ENCODE measurements at places on chromosomes 5 and 9. TPM values are rescaled to one million over a fixed set of nuclear protein-coding genes. Genes with fewer than 3 reads are reported as not detected.

- DNase-seq, result no peak
Observed at GRCh38 chr9:134214766-134215419, 50.5 kb upstream of the RNU6ATAC start.

OBP2B gene
- total RNA-seq, result not detected

GFPT2 gene
- 15.7 TPM for total RNA-seq

DNA sequence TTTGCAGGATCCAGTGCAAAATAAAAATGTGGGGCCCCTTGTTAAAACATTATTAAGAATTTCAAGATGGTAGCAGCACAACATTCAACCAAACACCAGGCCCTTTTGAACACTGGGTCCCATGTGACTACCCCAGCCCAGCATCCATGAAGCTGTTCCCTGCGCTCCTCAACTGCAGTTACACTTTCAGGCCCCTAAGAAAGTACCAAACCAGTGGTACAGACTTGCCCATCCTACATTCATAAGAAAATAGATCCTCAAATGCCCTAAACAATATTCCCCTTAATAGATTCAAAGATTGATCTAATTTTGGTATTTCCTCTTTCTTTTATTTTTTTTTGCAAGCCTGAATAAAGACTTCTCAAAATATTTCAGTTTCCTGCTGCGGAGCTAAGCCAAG, 201.7 kb downstream of the EFNA5 start:
- no peak for DNase-seq

GRCh38 chr5:84438456-84438855, 53.8 kb upstream of the EDIL3 start:
- no peak for DNase-seq

DNA sequence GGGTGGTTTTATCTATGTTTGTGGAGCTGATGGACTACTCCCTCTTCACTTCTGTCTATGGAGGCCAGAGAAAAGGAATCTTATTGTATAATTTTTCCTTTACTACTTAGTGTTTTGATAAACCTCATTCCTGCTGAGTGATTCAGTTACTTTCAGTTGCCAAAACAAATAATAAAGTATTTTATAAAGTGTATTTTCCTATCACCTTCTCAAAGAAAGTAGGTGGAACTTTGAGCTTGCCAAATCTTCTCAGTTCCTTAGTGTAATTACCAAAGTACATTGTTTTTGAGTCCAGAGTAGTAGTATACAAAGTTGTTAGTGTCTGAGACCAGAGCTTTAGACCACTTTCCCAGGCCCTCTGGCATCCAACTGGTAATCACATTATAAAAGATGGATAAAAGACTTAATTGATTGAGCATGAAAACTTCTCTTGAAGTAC, 13.5 kb downstream of the RABGAP1 start:
- DNase-seq, result peak; percentile 44

GRCh38 chr9:1005043-1005667, 28.7 kb downstream of the DMRT3 start:
- peak; percentile 77 for DNase-seq

DNA sequence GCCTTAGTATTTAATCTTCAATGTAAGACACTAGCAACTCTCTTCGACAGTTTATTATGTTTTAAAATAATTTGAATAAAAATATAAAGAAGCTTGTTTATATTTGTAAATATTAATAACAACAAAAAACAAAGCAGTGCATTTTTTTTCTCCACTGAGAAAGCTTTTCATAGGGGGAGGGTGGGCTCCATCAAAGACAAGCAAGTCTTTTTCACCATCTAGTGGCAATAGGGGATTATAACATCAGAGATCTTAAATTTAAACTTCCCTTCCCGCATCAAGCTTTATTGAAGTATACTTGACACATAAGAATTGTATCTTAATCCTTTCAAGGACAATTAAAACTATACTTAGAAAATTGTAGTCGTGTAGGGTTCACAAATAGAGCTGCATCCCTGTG, 9.3 kb upstream of the OR13F1 start:
- peak; percentile 6 for DNase-seq

DNA sequence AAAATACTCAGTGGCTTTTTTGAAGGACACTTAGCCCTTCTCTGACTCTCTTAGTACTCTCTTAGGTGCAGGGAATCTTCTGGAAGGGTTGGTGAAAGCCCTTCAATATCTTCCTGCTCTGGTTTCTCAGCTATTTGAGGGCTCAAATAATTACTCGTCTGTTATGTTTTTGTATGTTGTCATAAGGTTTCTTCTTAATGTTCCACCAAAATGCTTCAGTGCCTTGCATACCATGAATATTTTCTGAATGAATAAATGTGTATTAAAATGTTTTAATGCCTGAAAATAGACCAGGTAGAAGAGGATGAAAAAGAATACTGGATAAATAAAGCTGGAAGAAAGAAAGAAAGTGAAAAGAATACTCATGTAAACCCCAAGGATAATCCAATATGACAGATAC, 124.3 kb downstream of the STK32A start:
- no peak for DNase-seq

- no peak for DNase-seq
Observed at GRCh38 chr5:26893078-26893477, 145.3 kb downstream of the CDH9 start.

- DNase-seq, result no peak
Observed at GRCh38 chr5:65837139-65837538, 89.2 kb upstream of the ERBIN start.

- no peak for DNase-seq
Observed at GRCh38 chr5:67681703-67682102, 485.1 kb upstream of the CD180 start.

S1PR3 gene
- 2.7 TPM for total RNA-seq

- no peak for DNase-seq
Observed at GRCh38 chr5:62326302-62326701, 20.3 kb downstream of the KIF2A start.

GRCh38 chr5:120644516-120644915, 180.4 kb downstream of the PRR16 start:
- peak; percentile 21 for DNase-seq

Measured in MCF 10A (cell line).